Stimulated activated CD8-positive, alpha-beta memory T cell treated with anti-CD3 and anti-CD28 coated beads, Interleukin-12 subunit alpha, Interleukin-12 subunit beta, amount 100 ng/mL, for 4 hours (primary cell): ENCODE measurements at places on chromosomes 7 and 10.

- no peak for DNase-seq
These were observed 1.3 kb upstream of the HKDC1 start for GRCh38 chr10:69218831-69219230.

- DNase-seq: no peak
These were observed at the start of gene LZTS2 for GRCh38 chr10:100999742-101000126. Gene LZTS2 (plus strand): TSS chr10:100999808. CDS start chr10:101002539, 2,731 bp downstream.

DNA sequence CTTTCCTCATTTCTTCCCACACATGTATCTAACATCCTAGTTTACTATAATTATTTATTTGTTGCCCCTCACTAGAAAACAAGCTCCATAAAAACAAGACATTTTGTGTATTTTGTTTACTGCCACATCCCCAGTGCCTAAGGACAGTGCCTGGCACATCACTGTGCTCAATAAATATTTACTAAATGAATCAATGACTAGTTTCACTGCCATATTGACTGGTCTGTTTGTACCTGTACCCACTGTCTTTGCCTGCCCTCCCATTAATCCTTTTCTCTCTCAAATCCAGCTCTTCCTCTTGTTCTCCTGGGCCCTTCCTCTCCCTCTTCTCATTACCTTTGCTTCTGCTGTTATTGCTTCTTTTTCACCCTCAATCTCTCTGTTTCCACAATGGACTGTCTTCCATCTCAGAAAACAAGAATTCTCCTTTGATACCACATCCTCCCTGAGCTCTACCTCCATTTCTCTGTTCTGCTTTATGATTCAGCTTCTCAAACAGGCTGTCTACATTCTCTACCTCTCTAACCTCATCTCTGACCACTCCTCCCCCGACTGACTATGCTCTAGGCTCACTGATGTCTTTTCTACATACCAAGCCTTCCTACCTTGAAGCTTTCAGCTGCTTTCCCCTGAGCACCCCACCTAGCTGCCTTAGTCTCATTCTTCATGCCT lies 8.3 kb upstream of the FAM133B start:
- DNase-seq: no peak

DNA sequence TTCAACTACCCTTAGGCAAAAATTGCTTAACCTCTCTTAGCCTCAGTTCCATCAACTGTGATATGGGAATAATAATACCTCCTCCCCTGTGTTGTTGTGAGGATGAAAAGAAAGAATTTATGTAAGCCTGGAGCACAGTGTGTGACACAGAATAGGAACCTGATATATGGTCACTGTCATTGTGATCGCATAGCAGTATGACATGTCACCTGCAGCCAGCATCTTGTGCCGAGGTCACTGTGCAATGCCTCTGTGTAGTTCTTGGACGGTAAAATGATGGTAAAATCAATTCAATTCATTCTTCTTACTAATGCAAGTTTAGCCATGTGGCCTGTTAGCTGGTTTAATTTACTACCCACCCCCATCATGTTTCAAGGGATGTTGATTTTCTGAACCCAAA lies 54.6 kb upstream of the GPR158 start:
- no peak for DNase-seq

DNA sequence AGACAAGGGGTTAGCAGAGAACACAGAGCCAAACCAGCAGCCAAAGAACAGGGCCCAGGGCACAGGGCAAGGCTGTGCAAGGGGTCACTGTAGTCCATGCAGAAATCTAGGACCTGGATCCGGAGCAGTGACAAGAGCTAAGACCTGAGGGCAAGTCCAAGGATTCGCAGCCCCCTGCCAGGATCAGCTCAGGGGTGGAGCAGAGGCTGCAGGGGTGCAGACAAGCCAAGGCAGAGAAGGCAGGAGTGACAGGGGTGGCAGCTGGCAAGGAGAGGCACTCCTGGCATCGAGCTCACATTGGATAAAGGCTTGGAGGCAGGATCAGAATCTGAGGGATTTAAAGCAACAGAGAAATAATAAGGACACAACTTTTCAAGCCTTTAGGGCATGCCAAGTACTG lies 80.7 kb upstream of the NANOS1 start:
- DNase-seq: no peak

DNA sequence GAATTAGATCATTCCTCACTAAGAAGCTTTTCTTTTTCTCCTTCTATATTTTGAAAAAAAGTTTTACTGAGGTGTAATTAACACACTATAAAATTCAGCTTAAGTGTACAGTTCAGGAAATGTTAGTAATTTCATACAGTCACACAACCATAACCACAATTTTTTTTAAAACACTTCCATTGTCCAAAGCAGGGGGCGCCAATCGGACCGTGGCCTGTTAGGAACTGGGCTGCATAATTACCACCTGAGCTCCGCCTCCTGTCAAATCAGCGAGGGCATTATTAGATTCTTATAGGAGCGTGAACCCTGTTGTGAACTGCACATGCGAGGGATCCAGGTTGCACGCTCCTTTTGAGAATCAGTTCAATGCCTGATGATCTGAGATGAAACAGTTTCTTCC lies 427.1 kb downstream of the TFEC start:
- no peak for DNase-seq

- DNase-seq: no peak
These were observed 426.0 kb downstream of the TYW1 start for GRCh38 chr7:67422601-67423000.

DNA sequence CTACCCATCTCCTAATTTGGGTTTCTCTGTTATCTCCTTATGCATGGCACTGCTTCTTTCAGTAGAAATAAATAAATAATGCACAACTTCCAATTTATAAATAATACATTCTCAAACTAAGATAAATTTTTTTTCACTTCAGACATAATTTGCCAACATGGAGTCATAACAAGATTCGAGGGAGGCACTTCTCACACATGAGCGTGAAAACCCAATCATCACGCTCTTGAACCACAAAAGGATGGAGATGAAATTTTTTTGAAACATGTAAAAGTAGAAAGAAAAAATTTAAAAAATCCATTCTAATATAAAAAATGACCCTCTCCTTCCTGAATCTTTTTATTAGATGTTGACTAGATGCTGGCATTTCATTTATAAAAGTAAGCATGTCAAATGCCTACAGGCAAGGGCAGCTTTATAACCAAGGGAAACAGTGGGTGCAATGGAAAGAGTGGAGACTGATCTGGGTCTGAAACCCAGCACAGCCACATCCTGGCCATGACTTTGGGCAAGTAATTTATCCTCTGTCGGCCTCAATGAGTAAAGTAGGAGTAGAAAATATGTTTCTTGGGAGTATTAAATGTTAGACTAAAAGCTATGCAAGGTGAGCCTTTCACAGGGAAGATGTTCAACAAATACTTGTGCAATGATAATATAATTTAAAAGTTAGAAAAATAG lies 185.0 kb downstream of the STK31 start:
- DNase-seq: no peak

- DNase-seq: no peak
These were observed 98.2 kb downstream of the SORBS1 start for GRCh38 chr10:95462740-95463667.

GRCh38 chr7:22234227-22234626 lies 122.7 kb downstream of the RAPGEF5 start:
- no peak for DNase-seq

GRCh38 chr7:84461093-84461492 lies 266.5 kb upstream of the SEMA3A start:
- no peak for DNase-seq

GRCh38 chr10:36621346-36621745 lies 504.1 kb upstream of the ANKRD30A start:
- no peak for DNase-seq

GRCh38 chr10:11891776-11892486 lies 68.8 kb downstream of the PROSER2 start:
- no peak for DNase-seq

- DNase-seq: no peak
These were observed 1002.8 kb upstream of the CELF2 start for GRCh38 chr10:10014846-10015245.

- DNase-seq: no peak
These were observed 138.0 kb downstream of the LHPP start for GRCh38 chr10:124599588-124600050.

DNA sequence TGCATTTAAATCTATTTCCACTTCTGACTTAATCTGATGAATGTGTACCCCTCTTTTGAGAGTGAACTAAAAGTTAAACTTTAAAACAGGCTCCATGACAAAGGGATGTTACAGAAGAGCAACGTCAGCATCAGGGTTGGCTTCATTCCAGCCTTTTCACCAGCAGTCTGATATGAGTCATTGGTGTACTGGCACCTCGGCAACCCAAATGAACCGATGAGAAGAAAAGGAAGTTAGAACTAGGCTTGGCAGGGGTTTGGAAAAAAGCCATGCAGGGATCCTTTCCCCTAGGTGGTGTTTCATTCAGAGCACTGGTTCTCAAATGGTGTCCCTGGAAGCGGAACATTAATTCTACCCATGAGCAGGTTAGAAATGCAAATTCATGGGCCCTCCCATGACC lies 53.6 kb downstream of the SEC61G start:
- no peak for DNase-seq

GRCh38 chr7:45606931-45607330 lies 32.8 kb downstream of the ADCY1 start:
- DNase-seq: no peak

DNA sequence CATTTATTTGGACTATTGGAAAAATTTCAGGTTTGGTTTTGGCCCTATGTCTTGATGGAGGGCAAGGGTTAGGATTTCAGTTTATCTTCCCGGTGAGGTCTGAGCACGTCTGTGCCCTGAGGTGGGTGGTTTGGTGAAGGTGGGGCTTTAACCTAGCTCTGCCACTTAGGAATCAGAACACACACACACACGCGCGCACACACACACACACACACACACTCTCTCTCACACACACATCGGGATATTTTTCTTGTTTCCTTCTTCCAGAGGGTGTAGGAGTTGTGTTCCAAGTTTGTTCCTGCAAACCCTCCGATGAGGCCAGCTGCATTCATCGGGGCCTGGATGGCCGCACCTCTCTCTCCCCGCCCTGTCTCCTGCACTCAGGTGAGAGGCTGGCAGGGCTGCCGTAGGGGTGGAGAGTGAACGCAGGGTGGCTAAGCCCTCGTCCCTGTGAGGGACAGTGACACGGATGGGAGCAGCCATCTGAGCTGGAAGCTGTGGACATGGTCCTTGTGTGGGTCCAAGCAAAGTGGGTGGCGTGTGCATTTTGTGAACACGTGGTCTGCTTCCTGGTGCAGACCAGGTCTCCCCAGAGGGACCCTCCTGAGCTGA lies 34.2 kb downstream of the CHST12 start:
- DNase-seq: no peak

- no peak for DNase-seq
These were observed 45.2 kb upstream of the SPOCK2 start for GRCh38 chr10:72133517-72133916.

DNA sequence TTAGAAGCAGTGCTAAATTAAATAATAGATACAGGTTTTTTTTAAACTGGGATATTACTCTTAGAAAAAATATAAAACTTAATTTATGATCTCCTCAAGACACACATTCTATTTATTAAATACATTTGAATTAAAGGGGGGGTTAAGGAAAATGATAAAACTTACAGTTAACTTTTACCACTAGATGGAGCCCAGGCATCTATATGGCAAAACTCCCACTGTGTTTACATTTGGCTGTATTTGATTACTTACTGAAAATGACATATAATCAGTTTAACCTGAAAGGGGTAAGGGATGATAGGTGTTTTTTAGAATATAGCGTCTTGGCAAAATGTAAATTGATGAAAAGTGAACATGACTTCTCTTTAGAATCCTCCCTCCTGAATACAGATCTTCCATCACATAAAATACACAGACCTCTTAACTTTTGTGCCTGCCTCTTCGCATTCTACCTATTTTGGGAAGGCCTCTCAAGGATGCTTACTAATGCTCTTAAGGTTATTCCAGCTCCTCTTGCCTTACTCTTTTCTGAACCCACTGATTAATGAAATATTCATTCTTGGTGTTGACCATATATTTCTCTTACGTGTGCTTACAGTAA lies 235.7 kb downstream of the AGMO start:
- DNase-seq: no peak

DNA sequence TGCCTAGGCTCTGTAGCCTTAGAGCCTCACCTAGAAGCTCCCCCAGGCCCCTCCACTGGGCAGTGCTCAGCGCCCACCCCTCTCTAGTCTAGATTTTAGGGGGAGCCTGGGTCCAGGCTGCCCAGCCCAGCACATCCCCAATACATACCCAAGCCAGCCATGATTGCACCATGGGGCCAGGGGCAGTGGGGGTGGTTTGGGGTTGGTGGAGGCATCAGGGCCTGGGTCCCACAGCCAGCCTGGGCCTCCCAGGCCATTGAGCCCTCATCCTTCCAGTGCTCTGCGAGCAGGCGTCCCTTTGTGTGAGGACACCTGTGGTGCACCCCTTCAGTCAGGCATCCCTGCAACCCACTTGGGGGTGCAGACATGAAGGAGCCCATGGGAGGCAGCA lies 76.9 kb upstream of the RET start:
- no peak for DNase-seq

DNA sequence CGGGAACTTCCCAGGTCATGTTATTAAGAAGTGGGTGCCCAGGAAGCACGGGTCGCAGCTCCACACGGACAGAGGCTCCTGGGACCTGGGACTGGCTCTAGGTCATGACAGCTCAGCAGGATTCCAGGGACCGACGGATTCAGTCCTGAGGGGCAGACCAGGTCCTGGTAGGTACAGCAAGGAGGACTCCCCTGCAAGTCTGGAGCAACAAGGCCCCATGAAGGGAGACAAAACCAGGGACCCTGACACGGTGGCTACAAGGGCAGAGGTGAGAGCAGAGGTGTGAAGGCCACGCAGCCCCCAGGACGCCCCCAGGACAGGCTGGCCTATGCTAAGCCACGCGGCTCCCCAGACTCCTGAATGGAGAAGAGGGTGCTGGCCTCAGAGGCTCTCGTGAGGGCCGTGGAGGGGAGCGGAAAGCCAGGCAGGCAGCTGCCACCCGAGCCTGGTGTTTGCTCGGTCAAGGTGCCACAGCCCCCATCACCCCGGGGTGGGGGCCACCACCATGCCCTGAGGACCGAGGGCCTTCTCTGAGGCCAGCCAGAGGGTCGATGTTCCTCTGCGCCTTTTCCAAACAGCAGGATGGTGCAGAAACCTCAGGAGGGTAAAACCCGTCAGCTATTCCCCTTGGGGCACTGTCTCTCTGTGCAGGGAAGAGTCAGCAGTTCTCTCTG lies 348.9 kb downstream of the PTPRN2 start:
- no peak for DNase-seq

DNA sequence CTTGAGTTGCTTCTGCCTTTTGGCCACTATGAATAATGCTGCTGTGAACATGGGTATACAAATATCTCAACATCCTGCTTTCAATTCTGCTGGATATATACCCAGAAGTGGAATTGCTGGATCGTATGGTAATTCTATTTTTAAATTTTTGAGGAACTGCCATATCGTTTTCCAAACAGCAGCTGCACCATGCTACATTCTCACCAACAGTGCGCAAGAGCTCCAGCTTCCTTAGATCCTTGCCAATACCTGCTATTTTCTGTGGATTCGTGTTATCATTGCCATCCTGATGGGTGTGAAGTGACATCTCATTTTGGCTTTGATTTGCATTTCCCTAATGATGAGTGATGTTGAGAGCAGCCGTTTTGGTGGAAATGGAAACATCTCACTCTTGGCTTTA lies 26.7 kb downstream of the FRMD4A start:
- no peak for DNase-seq

DNA sequence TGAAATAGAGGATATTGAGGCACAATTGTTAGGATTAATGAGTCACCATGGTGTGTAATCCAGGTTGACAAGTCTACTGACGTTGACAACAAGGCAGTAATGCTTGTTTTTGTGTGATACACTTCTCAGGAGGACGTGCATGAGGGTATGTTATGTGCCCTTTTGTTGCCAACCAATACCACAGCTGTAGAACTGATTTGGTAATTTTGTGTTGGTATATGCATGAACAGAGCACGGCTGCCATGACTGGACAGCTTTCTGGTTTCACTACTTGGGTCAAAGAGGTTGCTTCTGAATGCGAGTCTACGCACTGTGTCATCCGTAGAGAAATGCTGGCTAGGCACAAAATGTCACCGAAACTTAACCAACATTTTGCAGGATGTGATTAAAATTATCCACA lies 32.9 kb downstream of the PHTF2 start:
- no peak for DNase-seq
